ENCODE measurements at places on chromosomes 3 and 15.

DNA sequence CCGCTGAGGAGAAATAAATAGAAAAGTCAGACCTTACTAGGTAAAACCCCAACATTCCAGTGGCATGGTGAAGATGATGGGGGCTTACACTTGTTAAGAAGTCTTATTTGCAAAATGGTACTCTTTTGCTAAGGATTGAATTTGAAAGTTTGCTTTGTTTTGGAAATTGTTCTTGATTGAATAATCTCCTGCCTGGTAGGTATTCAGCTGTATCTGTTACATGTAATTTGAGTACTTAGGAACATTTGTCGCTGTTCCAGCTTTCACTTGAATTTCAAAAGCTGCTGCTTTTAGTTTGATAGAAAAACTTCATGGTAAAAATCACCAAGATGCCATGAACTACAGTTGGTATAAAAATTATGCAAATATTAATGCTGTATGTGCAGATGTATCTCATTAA lies 44.6 kb downstream of the TFG start:
- no peak for DNase-seq

DNA sequence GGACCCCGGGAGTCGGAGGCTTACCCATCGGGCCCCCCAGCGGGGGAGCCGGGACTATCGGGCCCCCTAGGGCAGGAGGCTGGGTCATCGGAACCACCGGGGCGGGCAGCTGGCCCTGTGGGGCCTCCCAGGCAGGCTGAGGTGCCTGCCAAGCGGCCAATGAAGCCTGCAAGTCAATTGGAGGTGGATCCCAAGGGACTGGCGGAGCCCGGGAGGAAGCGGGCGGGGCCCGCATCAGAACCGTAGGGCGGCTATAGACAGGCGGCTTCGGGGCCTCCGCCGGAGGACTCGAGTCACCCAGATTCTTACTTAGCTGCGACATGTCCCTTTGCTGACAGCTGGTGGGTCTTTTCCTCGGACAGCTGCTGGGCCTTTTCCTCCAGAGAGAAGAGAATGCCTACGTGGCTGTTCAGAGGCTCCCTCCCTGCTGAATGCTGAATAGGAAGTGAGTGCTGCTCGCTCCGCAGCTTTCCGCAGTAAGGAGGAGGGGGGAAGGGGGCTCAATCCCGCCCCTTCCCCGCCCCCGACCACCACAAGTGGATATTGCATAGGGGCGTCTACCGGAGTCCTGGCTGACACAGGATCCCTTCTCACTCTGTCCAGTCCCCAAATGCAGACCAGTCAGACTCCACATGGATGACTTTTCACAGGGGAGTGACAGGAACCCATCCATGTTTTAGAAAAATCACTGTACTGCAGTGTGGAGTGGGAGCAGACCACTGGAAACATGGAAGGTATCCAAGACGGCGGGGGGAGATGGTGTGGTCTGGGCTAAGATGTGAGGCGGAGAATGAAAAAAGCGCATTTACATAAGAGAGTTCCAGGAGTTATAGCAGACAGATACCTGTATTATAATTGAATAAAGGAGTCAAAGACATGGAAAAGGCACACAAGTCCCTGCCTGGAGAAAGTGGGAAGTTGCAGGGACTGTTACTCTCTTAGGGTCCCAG lies at the start of gene MAGEL2:
TSS of gene MAGEL2 (minus strand) at position 447 of the 950 bp plus-strand sequence. CDS start at position 322, 125 bp downstream.
- DNase-seq: no peak

DNA sequence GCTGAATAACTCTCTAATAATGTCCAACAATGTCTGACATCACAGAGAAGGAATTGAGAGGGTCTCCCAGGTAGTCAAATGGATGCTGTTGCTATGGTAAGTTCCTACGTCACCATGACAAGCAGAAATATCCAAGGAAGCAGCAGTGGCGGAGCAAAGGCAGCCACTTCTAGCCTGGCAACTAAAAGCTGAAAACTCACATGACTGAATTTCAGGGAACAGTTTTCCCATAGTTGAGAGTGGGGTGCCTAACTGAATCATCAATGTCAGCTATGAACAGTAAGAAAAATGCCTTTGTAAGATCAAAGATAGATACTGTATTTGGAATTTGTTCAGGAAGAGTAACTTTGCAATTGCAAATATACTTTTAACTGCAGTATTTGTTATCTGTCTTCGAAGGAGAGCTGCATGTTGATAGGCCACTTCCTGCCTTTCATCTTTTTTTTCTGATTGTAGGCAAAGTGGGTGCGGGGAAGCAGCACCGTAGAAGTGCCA lies 161.7 kb downstream of the BBX start:
- no peak for DNase-seq

- DNase-seq: no peak
Measured at GRCh38 chr3:111541391-111541790, 606 bp upstream of the CD96 start.

GRCh38 chr3:136250903-136251460 lies 842 bp downstream of the PCCB start:
- no peak for DNase-seq

- DNase-seq: no peak
Measured at GRCh38 chr15:70272565-70273355, 175.0 kb upstream of the TLE3 start.

DNA sequence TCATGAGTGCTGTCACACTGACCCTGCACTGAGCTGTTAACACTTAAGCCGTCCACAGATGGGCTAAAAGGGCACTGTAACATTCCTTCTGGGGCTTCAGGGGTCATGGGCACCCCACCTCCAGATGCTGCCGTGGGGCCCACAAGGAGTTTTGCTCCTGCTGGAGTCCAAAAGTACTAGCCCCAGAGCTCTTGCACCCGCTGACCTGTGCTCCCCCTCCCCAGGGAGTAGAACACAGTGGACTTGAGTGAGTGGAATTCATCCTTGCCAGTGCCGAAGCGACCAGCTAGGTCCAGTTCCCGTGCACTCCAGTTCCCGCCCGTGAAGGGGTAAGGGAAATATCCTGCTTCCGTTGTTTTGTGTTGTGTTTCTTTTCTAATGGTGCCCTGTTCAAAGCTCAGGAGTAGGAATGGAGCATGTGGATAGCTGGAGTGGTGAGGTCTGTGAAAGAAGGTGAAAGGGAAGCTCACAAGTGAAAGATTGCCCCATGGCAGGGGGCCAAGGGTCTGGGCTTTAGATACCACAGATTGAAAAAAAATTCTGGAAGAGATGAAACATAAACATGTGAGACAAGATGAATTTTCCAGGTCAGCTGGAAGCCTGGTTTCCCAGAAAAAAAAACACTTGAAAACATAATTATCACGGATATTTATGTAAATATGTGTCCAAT lies 36.6 kb downstream of the SLCO2A1 start:
- no peak for DNase-seq

- no peak for DNase-seq
Measured at GRCh38 chr3:112397556-112397955, 64.6 kb downstream of the CD200 start.

- DNase-seq: no peak
Measured at GRCh38 chr3:146892041-146892440, 286.9 kb upstream of the PLSCR5 start.

DNA sequence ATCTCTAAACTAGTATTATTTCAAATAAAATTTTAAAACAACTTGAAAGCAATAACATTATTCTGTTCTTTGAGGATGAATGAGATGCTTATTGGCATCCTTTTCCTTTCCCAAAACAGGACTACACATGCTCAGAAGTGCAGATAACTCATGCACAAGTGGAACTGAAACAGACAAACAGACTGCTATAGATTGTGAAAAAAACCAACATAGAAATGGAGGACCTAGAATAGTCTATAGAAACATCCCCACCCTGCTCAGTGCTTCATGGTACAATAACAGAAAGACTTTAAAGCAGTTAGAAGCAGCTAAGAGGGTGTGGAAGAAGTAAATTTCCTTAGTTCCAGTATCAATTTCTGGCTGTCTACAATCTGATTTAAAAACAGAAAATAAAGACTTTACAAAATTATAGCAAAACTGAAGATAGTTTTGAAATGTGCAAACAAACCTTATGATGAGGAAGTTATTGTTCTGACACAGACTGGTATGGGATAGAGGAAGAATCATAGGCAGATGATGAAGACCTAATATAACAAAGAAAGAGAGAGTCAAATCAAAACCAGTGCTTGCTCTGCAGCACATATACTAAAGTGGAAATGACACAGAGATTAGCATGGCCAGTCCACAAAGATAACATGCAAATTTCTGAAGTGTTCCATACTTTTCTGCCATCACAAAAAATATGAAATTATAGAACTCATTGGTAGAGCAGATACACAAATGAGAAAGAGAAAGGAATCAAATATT lies 1025.4 kb downstream of the SQOR start:
- no peak for DNase-seq

GRCh38 chr3:9081184-9081818 lies 118.0 kb upstream of the RAD18 start:
- DNase-seq: no peak

DNA sequence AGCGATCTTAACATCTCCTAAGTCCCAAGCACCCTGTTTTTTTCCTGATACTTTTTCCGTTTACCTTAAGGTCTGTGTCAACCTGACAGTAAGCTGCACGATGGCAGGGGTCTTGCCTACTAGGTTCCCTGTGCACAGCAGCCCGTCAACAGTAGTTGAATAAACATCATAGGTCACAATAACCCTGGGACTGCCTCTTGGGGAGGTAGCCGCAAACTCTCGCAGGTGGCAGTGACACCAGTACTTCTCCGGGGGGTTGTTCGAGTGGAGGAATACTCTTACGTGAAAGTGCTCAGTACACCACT lies 365 bp upstream of the PDCD6IP start:
- no peak for DNase-seq

- no peak for DNase-seq
Measured at GRCh38 chr3:16374047-16374934, 109.3 kb downstream of the OXNAD1 start.

GRCh38 chr3:79953591-79954101 lies 185.8 kb upstream of the ROBO1 start:
- no peak for DNase-seq

DNA sequence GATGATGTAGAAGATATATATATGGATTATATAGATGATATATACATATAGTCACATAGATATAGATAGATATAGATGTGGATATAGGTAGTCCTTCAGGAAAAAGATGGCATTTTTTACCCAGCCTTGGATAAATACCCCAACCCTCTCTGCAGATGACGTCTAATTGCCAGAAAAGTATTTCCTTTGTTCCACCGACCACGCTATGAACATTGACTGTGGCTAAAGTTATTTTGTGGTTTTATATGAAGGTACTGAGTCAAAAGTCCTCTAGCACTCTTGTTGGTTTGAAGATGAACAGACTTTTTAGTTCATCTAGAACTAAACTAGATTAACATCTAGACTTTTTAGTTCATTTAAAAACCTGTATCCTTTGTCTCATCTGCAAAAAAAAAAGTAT lies 207.7 kb downstream of the PLOD2 start:
- no peak for DNase-seq

GRCh38 chr3:21105784-21106183 lies 645.2 kb downstream of the ZNF385D start:
- DNase-seq: no peak

DNA sequence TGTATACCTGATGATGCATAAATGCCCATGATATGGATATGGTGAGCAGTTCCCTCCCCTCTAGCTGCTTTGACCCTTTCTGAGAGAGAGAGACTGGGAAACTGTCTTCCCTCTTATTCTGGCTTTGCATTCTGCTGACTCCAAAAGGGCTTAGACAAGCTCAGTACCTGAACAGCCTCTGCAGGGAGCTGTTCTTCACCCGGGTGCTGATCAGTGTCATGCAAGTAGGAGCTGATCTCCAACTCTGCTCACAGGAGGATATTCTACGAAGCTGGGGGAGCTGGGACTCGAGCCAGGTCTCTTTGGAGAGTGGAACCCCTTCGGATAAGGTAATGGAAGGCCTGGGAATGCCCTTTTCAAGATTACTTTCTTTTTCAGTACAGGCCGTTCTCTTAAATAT lies 237.1 kb downstream of the RYR3 start:
- DNase-seq: no peak

- DNase-seq: no peak
Measured at GRCh38 chr15:98231696-98232440, 271.4 kb downstream of the ARRDC4 start.

- DNase-seq: no peak
Measured at GRCh38 chr3:58241306-58242044, 3.9 kb downstream of the ABHD6 start.

GRCh38 chr15:69451951-69452691 lies 497 bp upstream of the RPLP1 start:
- DNase-seq: no peak

- DNase-seq: no peak
Measured at GRCh38 chr15:88036154-88036839, 220.2 kb downstream of the NTRK3 start.

DNA sequence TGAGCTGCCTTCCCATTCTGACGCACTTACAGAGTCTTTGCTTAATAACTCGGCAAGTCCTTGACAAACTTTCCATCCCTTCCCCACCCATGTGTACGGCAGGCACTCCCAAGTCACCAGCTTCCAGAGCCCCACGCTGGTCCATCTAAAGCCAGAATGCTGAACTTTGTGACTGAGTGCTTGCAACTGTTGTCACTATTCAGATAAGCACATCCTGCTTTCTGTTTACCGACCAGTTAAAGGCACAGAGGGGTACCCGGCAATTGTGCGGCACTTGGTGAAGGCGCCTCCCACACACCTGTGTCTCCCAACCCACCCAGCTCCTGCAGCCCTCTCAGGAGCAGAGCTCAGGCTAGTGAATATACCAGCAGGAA lies 430.6 kb downstream of the FOXP1 start:
- no peak for DNase-seq

- DNase-seq: no peak
Measured at GRCh38 chr3:65785065-65785645, 253.6 kb downstream of the MAGI1 start.

- no peak for DNase-seq
Measured at GRCh38 chr15:95834028-95834804, 496.3 kb upstream of the NR2F2 start.

- no peak for DNase-seq
Measured at GRCh38 chr15:33242669-33243191, 48.2 kb upstream of the FMN1 start.

- no peak for DNase-seq
Measured at GRCh38 chr15:41480396-41481140, 13.1 kb upstream of the ITPKA start.

Measured in stimulated activated CD8-positive, alpha-beta memory T cell treated with anti-CD3 and anti-CD28 coated beads, Interleukin-15, amount 100 ng/mL, for 24 hours (primary cell).